ENCODE measurements at places on chromosomes 5 and 9.

GRCh38 chr5:19733612-19734495 is 254.1 kb downstream of the CDH18 start:
- DNase-seq: no peak

DNA sequence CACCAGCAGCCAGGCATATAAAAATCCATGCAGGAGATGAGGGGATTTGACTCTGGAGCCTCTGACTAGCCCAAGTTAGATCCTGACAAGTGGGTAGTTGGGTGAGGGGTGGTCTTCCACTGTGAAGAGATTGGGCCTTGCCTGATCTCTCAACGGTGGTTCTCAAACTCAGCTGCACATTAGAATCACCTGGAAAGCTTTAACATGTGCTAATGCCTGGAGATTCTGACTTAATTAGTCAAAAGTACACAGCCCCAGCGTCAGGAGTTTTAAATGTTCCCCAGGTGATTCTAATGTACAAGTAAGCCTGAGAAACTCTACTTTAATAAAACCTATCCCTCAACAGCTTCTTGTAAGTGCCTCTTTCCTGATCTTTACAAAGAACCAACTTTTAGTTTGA is 57.5 kb downstream of the GCNT4 start:
- no peak for DNase-seq

DNA sequence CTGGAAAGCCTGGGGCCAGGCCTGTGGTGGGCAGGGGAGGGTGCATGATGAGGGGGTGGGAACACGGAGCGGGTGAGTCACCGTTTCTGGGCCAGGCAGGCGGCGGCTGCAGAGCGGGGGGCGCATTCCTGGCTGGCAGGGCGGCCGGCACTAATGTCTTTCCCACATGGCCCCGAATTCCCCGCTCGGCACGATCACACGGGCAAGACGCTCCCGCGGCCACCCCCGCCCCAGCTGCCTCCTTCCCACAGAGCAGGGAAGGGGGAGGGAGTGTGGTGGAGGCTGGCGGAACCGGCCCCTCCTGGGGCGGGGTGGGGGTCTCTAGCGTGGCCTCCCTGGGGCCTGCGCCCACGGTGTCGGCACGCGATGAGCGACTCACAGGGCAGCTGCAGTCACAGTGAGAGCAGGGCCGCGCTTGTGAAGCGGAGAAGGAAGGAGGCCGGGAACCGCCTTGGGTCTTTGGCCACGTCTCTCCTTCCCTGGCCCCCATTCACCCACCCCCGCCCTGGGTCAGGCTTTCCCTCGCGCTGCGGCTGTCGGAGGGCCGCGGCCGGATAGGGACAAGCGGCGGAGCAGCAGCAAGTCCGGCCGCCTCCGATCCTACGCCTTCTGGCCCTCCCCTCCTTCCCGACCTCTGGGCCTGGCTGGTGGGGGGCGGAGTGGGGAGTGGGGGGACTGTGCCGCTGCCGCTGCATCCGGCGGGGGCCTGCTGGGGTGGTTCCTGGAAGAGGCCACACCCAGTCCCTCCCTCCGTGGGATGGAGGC is 48.9 kb downstream of the CXXC5 start:
- DNase-seq: no peak

GRCh38 chr5:125700380-125700861 is 722.8 kb upstream of the GRAMD2B start:
- no peak for DNase-seq

GRCh38 chr9:6428940-6429889 is 16.2 kb downstream of the UHRF2 start:
- no peak for DNase-seq

DNA sequence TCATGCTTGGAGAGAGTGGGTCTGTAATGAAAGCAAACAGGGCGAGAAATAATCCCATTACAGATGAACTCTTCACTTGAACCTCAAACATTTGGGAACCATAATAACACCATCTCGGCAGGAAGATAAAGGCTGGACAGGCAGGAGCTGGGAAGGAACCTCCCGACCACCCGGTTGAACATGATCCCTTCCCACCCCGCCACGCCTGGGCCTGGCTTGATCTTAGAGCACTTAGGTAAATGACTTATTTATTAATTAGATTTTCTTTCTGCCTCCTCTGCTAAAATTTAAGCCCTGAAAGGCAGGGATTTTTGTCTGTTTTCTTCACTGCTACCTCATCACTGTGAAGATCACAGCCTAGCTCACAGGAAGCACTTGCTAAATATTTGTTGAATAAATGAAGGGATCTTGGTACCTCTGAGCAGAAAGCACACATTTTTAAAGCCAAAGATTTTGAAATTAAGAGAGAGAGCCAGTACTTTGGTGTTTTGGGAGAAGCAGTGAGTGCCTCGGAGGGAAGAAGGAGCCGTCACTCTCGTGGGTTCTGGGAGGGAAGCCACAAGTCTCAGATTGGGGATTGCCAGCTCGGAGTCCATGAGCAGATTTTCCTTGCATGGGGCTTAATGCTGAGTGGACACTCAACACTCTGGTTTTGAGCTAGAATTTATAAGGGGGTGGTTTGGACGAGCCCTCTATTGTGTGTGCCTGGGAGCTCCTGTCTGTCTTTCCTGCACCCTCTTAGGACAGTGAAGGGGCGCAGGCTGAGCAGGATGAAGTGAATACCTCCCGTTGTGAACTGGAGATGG is 133.3 kb downstream of the MACROH2A1 start:
- DNase-seq: no peak

DNA sequence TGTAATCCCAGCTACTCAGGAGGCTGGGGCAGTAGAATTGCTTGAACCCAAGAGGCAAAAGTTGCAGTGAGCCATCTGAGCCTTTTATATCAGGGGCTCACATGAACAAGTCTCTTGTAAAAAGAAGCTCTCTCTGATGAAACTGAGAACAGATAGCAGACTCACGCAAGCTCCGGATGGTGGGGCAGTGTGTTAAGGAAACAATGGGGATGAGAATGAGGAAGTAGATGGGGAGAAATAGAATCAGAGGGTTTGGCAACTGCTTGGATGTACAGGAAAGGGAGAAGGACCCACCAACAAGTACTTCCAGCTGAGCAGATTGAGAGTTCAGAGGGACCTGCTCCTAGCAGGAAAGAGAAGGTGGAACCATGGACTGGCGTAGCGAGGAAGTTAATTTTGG is 18.6 kb downstream of the TMEM252 start:
- no peak for DNase-seq
